ENCODE measurements at places on chromosomes 1 and 21. TPM values are rescaled to one million over a fixed set of nuclear protein-coding genes. Genes with fewer than 3 reads are reported as not detected.

GRCh38 chr1:22184892-22185612, 42.2 kb upstream of the WNT4 start:
- DNase-seq: no peak

GRCh38 chr21:44051462-44051941, 39.4 kb downstream of the TRAPPC10 start:
- DNase-seq: peak; percentile 55

- DNase-seq: no peak
Observed at GRCh38 chr1:116794371-116794770, 40.1 kb downstream of the CD2 start.

- no peak for DNase-seq
Observed at GRCh38 chr1:2379733-2380404, 11.5 kb downstream of the MORN1 start.

GRCh38 chr1:156945881-156946661, 25.6 kb downstream of the LRRC71 start:
- peak; percentile 60 for DNase-seq

DNA sequence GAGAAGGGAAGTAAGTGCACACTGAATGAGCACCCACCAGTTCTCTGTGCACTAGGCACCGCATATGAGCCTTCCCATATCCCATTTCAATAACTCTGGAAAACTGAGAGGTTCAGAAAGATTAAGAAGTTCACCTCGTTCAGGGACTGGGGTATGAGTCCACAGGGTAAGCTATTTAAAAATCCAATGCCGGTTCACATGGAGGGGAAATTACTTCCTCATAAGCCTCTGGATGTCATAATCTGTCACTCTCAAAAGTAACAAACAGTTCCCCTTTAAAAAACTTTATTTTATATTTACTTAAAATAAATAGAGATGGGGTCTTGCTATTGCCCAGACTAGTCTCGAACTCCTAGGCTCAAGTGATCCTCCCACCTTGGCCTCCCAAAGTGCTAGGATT, 1.9 kb downstream of the OR2B11 start:
- no peak for DNase-seq

DNA sequence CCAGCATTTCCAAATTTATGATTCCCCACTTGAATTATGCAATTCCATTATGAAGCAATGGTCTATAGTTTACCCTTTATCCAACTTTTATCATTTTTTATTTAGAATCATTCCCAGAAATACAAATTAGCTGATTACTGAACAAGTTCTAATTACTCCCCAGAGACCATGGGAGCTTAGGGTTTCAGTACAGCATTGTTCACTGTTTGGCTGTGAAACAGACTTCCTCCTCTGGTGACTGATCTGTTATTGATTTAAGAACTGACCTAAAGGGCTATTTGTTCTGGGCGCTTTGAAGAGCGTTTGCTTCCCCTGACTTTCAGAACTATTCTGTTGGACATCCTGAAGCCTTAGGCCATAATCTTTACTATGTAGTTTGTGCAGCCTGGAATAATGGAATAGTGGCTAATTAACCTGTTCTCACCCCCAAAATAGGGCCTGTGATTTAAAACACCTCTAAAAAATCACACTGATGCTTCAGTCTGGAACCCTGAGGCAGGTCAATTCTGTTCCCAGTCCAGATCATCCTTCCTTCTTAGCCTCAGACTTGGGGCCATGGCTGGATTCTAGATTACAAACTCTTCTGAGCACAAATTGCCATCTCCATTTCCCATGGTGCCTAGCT, 58.7 kb downstream of the ALG14 start:
- DNase-seq: no peak

- DNase-seq: no peak
Observed at GRCh38 chr1:234270093-234270492, 103.2 kb upstream of the COA6 start.

- DNase-seq: no peak
Observed at GRCh38 chr1:184031409-184032107, 6.0 kb downstream of the COLGALT2 start.

GRCh38 chr1:158095737-158096335, 84.9 kb upstream of the CD1D start:
- peak; percentile 17 for DNase-seq

SYCP1 gene
- polyA plus RNA-seq: not detected

CTSK gene
- polyA plus RNA-seq: 15.1 TPM

SLC30A10 gene
- not detected for polyA plus RNA-seq
